Kasumi-1 (cell line): ENCODE measurements at places on chromosomes 1 and 21.

DNA sequence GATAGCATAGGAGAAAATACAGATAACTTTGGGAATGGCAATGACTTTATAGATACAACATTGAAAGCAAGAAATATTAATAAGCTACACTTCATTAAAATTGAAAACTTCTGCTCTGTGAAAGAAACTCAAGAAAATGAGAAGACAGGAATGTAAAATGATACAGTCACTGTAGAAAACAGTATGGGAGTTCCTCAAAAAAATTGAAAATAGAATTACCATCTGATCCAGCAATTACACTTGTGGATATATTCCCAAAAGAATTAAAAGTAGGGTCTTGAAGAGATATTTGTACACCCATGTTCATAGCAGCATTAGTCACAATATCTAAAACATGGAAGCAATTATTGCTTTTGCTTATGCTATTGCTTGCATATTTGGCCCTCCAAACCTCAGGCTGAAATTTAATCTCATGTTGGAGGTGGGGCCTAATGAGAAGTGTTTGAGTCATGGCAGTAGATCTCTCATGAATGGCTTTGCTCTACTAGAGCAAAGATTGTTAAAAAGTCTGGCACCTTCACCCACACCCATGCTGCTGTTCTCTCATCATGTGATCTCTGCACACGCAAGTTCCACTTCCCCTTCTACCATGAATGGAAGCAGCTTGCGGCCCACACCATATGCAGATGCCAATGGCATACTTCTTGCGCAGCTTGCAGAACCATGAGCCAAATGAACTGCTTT is 15.3 kb upstream of the AHCYL1 start:
- DNase-seq = no peak

- no peak for DNase-seq
Observed at GRCh38 chr1:184187097-184187496, 135.6 kb downstream of the TSEN15 start.

GRCh38 chr1:10672343-10673050 is 123.9 kb downstream of the CASZ1 start:
- DNase-seq = no peak

DNA sequence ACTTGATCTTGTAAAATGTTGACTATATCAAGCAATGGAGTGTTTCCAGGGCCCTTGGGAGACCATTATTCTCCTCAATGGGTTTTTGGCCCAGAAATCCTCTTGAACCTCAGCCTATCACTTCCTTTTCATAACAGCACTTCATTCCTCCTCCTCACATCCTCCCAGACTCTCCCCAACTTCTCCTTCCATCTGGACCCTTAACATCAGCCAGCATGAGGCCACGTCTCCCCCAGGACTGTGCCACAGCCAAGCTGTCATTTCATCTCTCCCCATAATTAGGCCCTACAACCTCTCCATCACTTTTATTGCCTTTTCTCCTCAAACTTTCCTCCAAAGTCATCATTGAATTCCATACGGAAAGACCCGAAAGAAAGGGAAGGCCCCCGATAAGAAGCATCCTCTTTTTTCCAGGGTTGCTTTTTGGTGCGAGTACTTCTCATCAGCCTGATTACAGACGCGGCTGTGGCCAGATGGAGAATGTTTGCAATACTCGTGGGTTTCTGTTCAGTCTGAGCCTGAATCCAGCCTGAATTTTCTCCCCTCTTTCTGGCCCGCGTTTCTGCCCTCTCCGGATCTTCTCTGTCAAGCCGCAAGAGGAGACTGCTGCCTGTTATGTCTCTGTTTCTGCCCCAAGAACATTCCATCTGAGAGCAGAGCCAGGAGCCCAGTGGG is 52.7 kb upstream of the SLC25A33 start:
- DNase-seq = no peak

- DNase-seq = no peak
Observed at GRCh38 chr1:110340207-110340468, 961 bp downstream of the RBM15 start.

DNA sequence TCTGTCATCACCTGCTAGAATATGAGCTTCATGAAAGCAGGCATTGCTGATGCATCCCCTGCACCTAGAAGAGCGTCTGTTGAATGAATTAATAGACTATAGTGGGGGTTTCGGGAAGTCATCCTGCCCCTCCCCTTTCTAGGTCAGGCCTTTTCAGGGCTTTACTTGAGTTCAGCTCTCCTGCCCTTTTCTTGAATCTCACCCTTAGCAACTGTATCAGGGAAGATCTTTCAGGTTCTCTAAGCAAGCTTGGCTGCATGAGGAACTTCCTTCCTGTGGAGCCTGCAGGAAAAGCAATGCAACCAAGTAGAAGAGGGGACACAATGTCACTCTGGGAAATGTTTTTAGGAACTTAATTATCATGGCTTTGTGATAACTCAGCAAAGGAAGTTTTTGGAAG is 27.2 kb upstream of the KIAA0040 start:
- DNase-seq = peak; percentile 11

DNA sequence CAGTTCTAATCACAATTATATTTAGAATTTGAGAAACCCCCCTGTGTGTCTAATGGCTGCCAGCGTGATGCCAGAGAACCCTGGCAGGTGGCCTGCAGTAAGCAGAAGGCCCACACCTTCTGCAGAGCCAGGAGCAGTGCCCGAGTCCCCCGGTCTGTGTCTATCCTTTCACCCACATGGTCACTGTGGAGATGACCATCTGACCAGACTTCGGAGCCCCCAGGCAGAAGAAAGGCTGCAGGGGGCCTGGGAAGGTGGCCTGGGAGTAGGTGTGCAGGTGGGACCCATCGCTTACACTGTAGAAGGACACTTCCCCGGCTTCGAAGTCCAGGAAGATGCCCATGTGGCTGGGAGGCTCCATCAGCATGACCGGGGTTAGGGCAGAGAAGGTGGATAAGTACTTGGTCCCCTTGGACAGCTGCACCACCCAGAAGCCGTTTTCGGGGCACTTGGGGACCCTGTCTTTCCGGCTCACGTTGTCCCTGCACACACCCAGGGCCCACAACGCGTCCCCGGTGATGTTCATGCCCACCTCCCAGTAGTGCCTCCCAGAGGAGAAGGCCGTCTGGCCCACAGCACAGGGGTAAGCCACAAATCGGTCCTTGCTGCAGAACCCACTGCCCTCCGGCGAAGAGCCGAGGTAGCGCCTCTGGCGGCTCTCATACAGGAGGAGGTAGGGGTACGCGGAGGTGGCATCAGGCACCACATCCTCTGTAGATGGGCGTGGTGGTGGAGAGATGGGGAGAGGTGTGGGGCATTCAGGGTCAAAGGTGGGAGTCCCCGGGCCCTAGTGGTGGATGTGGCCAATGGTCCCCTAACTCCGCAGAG is 1.6 kb upstream of the TRIM11 start:
- DNase-seq = no peak
